Inflammatory macrophage treated with lipopolysaccharide for 4 hours (primary cell): ENCODE measurements at places on chromosomes 1 and 21.

GRCh38 chr21:45393833-45394638, 10.9 kb upstream of the COL18A1 start:
- DNase-seq, result no peak

DNA sequence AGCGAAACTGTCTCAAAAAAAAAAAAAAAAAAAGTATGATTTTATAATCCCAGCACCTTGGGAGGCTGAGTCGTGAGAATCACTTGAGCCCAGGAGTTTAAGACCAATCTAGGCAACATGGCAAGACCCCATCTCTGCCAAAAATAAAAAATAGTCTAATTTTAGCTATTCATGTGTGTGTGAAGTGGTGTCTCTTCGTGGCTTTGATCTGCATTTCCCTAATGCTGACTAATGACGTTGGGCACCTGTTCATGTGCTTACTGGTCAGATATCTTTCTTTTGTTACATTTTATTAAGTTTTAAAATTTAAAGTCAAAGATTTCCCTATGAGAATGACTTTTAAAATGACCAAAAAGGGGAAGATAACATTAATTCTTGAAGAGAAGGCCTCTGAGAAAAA, 31.0 kb downstream of the PSEN2 start:
- no peak for DNase-seq

GRCh38 chr1:61013189-61013945, 69.0 kb upstream of the NFIA start:
- DNase-seq, result no peak

GRCh38 chr21:42313501-42313969, 1.7 kb downstream of the TFF3 start:
- DNase-seq, result no peak

DNA sequence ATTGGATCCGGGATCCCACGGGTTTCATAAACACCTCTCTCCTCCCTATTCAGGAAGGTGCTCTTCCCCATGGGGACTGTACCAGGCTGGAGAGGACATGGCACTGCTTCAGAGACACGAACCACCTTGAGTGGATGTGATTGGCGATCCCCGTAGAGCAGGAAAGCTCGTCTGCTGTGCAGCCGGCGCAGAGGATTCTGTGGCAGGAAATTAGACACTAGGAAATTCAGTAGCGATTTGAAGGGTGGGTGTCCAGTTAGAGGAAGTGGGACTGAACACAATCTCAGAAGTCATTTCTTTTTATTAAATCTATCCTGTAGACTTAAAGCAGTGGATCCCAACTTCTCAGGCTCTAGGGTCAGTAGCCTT, 767 bp downstream of the PDIK1L start:
- DNase-seq, result peak; percentile 53

DNA sequence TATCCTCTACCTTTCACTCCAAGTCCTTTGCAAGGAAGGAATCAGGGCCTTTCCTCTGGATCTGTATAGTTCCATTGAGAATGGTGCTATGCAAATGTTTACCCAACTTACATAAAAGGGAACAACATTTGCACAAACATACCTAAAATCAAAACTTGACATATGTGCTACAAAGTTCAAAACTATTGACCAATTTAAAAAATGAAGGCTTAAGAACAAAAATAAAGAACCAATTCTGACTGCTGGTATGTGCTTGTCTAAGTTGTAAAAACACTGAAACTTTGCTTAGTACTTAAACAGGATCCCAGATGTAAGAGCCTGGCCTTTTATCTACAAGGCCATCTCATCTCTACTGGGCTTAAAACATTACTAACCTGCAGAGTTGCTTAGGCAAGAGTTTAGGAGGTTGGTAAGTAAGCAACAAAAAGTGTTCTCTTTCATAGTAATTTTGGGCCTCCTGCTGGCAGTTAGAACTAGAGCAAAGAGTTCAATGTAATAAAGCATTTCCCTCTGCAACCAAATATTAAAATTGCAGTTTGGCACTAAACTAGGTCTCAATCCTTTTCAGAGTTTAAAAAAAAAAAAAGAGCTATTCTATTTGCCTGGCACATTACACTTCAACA, 2.0 kb downstream of the SCMH1 start:
- DNase-seq, result peak; percentile 9

DNA sequence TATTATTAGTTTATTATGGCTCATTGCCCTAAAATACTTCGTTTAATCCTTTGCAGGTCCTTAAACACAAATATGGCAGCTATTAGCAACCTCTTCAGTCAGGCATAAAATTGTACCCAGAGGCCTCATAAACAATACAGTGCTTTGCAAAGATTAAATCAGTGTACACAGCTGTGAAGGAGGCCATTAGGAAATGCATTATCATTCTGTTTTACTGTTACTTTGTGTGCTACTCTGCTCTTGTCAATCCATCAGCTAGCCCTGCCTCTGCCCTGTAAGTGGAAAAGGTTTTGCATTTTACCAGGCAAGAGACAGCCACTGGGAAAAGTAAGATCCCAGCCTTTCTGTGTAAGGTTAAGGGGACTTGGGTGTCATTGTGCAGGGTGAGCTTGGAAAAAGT, 415.7 kb upstream of the DAB1 start:
- DNase-seq, result no peak

- DNase-seq, result no peak
Measured at GRCh38 chr1:33836911-33837310, 27.0 kb upstream of the HMGB4 start.

- DNase-seq, result no peak
Measured at GRCh38 chr1:204343802-204344201, 15.9 kb downstream of the PLEKHA6 start.

GRCh38 chr1:59367301-59368007, 70.6 kb downstream of the FGGY start:
- peak; percentile 61 for DNase-seq

DNA sequence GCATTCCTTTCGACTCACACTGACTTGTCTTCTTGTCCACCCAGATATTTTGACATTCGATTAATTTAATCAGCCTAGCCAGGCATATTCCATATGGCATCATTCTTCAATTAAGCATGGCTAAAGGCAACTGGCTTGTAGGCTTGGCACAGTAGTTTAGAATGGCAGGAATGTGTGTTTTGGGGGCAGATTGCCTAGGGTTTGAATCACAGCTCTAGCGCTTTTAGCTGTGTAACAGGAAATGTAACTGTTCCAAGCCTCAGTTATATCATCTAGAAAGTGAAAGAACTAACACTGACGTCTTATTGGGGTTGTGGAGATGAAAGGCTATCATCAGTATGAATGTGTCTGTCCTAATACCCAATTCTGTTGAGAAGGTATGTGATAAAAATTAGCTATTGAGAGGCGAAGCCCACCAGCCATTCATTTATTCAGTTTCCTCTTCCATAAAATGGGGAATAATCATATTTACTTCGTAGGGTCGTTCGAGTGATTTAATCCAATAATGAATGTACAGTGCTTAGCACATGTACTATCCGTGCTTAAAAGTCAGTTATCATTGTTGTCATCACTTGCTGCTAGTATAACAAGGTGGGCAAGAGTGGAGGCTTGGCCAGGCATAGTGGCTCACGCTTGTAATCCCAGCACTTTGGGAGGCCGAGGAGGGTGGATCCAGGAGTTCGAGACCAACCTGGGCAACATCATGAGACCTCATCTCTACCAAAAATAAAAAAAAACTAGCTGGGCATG, 41.6 kb upstream of the GRHL3 start:
- DNase-seq, result peak; percentile 73

DNA sequence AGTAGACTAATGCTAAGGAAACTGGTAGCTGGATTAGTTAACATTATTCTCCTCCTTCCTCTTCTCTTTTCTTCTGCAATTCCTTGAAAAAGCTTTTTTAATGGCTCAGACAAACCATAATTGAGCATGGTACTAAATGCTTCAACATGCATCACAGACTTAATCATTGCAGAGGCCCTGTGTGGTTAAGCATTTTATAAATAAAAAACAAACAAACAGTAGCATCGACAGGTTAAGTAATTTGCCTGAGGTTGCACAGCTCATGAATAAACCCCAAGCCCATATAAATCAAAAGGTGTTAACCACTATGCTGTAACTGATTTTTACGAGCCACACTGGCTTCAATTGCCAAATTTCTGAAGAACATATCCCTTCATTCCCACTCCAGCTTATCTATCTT, 462.1 kb downstream of the LMO4 start:
- DNase-seq, result no peak

GRCh38 chr21:38817371-38818324, 11.9 kb downstream of the ETS2 start:
- DNase-seq, result peak; percentile 81

GRCh38 chr1:226872437-226872836, 2.0 kb downstream of the PSEN2 start:
- DNase-seq, result peak; percentile 83

DNA sequence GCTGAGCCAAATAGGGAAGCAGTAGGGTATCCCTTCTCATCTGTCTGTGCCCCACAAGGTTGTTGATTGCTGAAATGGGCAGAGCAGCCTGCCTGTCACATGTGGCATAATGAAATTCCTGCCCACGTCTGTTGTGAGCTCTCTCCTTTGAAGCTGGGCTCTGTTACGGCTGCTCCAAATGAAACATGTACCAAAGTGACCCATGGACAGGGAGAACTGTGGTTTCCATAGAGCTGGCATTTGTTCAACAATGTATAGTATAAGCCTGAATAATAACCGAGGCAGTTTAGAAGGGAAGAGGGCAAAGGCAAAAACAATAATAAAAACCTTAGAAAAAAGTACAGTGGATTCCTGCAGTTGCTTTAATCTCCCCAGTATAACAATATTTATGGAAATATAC, 149.7 kb downstream of the LYPLAL1 start:
- no peak for DNase-seq

DNA sequence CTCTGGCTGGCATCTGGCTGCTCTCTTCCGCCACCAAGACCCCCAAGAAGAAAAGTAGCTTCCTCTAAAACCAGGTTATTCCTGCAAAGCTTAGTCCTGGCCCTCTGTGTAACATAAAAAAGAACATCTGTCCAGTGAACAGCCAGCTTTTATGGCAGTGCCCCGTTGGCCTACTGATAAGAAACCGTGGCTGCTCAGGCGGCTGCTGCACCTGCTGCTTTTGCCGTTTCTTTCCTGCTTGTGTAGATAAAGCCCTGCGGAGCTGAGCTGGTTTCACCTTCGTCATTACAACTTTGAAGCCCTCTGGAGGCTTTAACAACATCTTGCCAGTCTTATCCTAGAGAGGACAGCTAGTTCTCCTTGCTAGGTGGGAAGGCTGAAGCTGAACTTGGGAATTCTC, 20.5 kb downstream of the ELAPOR1 start:
- no peak for DNase-seq

DNA sequence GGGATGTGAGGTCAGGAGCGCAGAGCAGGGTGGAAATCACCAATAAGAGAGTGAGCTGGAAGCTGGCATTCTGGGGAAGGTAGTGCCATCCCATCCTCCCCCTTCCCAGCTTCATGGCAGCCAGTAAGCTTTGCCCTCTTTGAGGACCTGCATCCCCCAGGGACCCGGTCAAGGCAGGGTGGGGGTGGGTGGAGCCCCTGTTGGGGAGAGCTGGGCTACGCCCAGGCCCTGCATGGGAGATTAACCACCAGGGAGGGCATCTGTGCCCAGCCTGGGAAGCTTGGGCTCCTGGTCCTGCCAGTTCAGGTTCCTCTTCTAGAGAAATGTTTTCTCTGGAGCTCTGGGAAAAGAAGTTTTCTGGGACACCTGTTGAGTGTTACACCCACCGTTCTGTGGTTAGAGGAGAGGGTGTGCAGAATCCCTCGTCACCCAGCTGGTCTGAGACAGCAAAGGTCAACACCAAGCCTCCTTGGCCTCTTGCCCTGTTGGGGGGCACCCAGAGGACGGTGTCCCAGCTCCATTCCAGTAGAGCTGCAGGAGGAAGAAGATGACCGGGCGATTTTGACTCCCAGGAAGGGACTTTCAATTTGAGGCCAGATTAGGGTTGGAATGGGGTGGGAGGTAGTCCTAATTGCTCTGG, 30.1 kb upstream of the TENT5C start:
- DNase-seq, result no peak

- DNase-seq, result no peak
Measured at GRCh38 chr1:219000005-219000404, 173.7 kb upstream of the LYPLAL1 start.

DNA sequence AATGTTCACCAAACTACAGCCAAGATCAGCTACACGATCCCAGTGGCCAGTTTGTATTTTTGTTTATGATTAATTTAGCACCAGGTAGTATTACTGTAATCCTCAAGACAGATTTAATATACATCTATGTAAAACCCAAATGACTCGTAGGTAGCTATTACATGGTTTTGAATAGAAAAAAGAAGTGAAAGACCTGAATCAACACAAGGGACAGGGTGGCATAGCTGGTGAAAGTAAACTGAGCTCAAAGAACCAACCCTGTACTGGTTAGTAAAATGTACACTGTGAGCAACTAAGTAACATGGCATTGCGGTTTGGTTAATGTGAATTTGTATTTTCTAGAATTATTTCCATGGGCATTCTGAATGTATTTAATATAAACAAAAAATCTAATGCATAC, 8.8 kb downstream of the GPATCH2 start:
- DNase-seq, result no peak

DNA sequence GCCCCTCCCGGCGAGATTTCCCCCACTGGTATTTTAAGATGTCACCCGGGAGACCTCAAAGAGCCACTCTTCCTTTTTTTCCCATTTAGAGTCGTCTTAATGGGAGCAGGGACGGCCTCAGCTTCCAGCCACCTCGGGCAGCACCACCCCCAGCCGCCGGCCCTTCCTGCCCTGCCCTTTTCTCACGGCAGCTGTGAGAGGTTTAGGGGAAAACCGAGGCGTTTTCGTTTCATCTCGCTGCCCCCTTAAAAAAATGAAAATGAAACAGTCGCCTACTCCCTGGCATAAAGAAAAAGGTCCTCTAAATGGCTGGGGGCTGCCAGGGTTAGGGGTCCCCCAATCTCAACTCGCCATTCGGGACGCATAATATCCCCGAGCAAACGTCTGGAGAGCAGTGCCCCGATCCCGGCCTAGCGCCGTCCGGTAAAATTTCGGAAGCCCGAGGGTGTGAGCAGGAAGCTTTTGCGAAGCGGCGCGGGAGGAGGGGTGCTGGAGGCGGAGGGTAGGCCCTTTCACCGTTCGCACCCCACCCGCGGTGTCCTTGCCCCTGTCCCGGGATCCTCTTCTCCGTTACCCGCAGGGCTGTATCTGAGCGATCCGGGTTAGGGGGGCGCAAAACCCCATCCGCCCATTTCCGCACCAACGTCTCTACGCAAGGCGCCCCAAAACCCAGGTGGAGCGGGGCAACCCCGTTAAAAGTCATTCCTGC, 1.2 kb downstream of the RUNX3 start:
- peak; percentile 78 for DNase-seq

DNA sequence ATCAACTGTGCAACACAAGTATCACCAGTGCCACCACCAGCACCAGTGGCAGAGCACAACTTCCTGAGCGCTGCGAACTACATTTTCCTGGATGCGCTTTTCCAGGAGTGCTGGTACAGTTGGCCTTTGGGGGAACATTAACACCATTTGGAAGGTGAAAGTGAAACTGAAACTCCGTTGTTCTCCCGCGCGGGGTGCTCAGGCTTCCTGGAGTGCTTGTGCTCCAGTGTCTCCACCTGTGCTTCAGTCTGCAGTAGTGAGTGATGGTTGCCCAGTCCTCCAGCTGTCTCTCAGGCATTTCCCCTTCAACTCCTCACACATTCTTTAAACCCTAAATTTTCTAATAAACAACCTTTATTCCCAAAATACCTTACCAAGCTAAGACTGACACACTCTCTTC, 187.8 kb downstream of the LRRIQ3 start:
- DNase-seq, result no peak

- peak; percentile 27 for DNase-seq
Measured at GRCh38 chr1:97461782-97462181, 459.1 kb downstream of the DPYD start.
